ENCODE measurements at places on chromosomes 16 and 17.

DNA sequence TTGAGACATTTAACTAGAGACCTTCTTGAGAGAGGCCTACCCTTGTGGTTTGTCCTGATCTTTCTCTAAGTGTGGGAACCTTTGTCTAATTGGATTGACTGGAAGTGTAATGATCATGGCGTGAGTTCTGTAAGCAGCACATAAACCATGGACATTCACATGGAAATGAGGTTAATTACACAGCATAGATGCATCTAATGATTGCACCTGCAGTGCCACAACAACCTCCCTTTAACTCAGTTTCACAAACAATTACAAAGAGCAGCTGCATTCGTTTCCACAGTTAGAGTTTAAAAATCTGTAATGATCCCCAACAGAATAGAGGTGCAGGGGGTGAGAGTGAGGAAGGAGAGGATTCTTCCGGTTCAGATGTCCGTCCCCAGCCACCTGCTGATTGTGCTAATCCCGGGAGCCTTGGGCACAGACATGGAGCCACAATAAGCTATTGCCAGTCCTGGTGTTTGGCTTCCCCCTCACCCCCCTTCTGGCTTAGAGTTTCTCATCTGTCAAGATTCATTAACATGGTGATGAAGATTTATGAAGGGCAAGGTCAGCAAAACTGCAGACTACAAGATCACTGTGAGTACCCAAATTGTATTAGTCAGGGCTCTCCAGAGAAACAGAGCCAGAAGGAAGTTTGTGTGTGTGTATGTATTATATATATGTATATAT lies 659.2 kb upstream of the SOX9 start:
- no peak for DNase-seq

DNA sequence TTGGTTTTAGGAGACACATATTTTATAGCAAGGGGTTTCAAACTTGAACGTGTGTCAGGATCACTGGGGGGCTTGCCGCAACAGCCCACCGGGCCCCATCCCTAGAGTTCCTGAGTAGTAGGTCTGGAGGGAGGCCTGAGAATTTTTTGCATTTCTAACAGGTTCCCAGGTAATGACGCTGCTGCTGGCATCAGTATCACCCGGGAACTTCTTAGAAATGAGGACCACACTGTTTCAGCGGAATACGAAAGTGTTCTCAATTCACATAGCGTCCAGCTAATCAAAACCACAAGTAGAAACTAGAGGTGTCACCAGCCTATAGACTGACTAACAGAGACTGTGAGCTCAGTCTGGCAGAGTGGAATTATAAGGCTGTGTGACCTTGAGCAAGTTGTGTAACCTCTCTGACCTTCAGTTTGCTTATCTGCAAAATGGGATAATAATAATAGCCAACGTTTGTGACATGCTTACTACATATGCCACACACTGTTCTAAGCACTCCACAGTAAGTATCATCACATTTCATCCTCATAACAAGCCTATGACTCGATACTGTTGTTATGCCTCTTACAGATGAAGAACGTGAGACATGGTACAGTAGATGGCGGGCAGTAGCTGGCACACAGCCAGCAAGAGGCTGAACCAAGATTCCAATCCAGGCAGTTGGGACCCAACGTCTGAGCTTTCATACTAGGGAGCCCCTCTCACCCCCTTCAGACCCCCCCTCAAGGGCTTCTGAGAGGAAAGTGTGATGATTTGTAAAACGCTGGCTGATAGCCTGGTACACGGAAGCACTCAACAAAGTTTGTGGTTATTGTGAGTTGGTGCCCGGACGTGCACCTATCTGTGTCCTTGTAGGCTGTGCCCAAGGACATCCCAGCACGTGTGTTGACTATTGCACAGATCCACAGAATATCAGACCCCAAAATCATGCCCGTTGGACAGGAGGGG lies 4.6 kb upstream of the ICAM2 start:
- DNase-seq: no peak

DNA sequence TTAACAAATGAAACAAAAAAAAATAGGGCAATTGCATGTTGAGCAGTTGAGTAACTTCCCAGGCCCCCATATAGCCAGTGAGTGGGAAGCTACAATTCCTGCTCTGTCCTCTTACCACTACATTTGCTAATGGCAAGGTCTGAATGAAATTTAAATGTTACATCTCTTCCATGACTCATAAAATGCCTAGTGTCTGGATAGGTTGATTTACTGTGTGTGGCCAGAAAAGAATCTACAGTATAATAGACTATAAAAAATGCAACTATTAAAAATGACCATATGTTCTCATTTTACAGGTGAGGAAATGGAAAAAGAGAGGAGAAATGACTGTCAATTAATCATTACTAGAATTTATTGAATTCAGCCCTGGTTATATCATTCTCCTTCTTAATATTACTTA lies 1199.3 kb downstream of the CDH11 start:
- DNase-seq: no peak

- peak; percentile 11 for DNase-seq
These were observed 496.9 kb upstream of the C16orf82 start for GRCh38 chr16:26569793-26570192.

DNA sequence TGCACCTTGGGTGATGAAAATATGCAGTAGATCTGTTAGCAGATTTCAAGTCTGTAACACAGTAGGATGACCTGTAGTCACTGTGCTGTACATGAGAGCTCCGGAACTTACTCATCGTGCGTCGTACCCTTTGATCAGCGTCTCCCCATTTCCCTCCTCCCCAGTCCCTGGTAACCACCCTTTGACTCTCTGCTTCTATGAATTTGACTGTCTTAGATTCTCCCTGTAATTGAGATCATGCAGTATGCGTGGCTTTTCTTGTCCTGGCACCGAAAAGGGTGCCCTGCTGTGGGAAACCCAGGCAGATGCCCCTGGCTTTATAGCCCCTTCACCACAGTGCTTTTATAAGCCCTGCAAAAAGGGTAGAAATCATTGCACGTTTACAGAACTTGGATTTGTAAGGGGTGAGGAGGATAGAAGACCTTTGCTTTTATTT lies 20.5 kb downstream of the CLEC16A start:
- DNase-seq: no peak

- DNase-seq: no peak
These were observed 5.5 kb downstream of the TAC4 start for GRCh38 chr17:49842371-49842770.

DNA sequence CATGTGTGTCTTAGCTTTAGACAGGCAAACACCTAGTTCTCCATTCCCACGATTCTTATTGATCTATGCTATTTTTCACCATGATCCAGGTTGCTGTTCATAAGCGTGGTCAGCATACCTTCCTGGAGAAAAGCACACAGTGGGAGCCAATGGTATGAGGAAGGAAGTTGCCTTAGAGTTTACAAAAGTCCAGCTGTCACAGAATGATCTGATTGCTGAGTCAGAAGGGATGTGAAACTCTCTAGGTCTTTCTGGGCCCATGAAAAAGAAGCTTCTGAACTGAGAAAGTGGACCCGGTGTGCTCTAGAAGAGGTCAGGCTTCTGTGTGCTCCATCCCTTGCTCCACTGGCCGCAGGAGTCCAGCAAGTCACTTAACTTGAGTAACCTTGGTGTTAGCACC lies 71.0 kb upstream of the CCL1 start:
- no peak for DNase-seq

DNA sequence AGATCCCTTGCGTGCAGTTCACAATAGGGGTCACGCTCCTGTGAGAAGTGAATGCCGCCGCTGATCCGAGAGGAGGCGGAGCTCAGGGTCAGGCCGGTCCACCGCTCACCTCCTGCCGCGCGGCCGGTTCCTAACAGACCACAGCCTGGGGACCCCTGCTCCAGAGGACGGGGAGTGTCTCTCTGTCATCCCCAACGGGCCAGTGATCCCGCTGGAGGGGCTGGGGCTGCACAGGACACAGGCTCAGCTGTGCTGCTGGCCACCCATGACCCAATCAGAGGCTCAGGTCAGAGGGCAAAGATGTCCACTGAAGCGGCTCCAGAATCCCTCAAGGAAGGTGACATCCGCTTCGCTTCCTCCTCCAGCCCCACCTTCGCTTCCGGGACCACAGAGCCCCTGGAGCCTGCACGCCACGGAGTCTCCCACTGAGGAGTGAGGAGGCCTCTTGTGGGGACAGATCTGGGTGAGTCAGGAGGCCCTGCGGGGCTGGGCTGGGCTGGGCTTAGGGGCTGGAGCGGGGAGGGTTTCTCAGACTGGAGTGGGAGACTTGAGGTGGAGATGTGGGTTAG lies 115.4 kb downstream of the METRNL start:
- no peak for DNase-seq

Measured in endothelial cell (in vitro differentiated cells).